ENCODE measurements at places on chromosomes 12 and 14. TPM values are rescaled to one million over a fixed set of nuclear protein-coding genes. Genes with fewer than 3 reads are reported as not detected.

The IAPP gene
- not detected for polyA plus RNA-seq

The ACSM4 gene
- 0.17 TPM for polyA plus RNA-seq

The ZFHX2 gene
- polyA plus RNA-seq, result 7.8 TPM

The CACNA2D4 gene
- polyA plus RNA-seq, result 2.5 TPM

The LRFN5 gene
- polyA plus RNA-seq, result 13.0 TPM

The RHNO1 gene
- 44.3 TPM for polyA plus RNA-seq

The SAMD4A gene
- polyA plus RNA-seq, result 10.1 TPM

The RGS6 gene
- polyA plus RNA-seq, result 1.4 TPM

The ADGRD1 gene
- polyA plus RNA-seq, result 12.8 TPM

GRCh38 chr14:91545946-91546716, 36.0 kb upstream of the PPP4R3A start:
- DNase-seq, result no peak

DNA sequence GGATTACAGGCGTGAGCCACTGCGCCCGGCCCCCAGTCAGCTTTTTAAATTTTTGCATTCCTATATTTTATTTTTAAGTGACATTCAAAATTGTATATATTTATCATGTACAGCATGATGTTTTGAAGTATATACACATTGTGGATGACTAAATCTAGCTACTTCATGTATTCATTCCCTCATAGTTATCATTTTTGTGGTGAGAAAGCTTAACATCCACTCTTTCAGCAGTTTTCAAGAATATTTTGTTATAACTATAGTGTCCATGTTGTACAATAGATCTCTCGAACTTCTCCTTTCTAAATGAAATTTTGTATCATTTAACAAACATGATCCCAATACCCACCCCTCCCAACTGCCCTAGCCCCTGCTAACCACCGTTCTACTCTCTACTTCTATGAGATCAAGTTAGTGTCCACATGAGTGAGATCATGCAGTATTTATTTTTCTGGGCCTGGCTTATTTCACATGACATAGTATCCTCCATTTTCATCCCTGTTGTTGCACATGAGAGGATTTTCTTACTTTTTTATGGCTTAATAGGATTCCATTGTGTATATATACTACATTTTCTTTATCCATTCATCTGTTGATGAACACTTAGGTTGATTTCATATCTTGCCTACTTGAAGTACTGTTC, 8.8 kb upstream of the HEBP1 start:
- no peak for DNase-seq

- no peak for DNase-seq
Observed at GRCh38 chr12:110590059-110590458, 6.9 kb upstream of the PPTC7 start.

GRCh38 chr12:121822393-121823100, 18.7 kb downstream of the SETD1B start:
- DNase-seq, result no peak

DNA sequence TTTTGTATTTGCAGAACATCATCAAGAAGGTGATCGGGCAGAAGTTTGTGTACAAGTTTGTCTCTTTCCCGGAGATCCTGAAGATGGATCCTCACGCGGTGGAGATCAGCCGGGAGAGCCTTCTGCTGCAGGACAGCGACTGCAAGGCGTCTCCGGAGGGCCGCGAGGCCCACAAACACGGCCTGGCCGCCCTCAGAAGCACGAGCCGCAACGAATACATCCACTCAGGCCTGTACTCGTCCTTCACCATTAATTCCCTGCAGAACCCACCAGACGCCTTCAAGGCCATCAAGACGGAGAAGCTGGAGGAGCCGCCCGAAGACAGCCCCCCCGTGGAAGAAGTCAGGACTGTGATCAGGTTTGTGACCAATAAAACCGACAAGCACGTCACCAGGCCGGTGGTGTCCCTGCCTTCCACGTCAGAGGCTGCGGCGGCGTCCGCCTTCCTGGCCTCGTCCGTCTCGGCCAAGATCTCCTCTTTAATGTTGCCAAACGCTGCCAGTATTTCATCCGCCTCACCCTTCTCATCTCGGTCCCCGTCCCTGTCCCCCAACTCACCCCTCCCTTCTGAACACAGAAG, 52.8 kb downstream of the ELK3 start:
- DNase-seq, result no peak

GRCh38 chr12:91250273-91250665, 67.7 kb upstream of the DCN start:
- DNase-seq, result no peak

GRCh38 chr12:21353487-21353886, 18.8 kb upstream of the SLCO1A2 start:
- DNase-seq, result no peak

GRCh38 chr12:29376118-29376517, 4.9 kb downstream of the ERGIC2 start:
- DNase-seq, result no peak

GRCh38 chr12:15526033-15526432, 203.7 kb downstream of the PTPRO start:
- DNase-seq, result no peak

DNA sequence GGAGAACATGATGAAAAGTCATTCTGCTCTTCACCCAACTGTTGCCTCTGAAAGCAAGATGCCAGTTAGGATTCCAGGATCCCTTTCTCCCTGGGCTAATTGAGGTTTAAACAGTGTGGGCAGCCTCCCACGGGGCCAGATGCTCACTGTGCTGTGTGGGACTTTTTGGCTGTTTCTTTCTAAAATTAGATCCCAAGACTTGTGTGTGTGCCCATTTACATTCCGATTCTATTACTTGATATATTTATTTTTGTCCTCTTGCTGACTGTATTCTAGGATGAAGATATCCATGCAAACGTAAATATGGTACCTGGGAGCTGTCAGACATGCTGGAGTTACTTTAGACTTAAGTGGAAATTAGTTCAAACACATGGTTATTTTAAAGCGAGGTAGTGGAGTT, 6.2 kb downstream of the IFT43 start:
- DNase-seq, result no peak

DNA sequence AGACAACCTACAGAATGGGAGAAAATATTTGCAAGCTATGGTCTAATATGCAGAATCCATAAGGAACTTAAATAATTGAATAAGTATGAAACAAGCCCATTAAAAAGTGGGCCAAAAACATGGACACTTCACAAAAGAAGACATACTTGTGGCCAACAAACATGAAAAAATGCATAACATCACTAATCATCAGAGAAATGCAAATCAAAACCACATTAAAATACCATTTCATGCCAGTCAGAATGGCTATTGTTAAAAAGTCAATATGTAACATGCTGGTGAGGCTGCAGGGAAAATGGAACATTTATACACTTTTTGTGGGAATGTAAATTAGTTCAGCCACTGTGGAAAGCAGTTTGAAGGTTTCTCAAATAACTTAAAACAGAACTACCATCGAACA, 945.4 kb upstream of the FLRT2 start:
- DNase-seq, result no peak

- no peak for DNase-seq
Observed at GRCh38 chr14:69326611-69327010, 66.7 kb downstream of the GALNT16 start.

DNA sequence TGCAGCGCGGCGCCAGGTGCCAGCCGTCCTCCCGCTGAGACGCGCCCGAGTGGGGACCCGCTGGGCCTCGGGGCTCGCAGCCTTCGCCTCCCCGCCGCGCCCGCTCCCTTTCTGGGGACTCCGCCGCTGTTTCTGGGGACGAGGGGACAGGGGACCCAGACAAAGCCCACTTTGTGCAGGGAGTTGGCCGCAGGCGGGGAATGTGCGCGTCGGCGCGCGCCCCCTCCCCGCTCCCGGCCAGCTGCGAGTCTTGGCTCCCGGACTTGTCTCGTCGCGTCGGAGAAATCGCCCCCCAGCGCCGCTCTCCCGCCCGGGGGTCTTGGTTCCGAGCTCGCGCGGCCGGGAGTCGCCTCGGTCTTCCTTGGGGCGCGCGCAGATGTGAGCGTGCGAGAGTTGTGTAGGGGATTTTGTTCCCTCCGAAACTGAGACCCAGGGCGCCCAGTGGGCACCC, 717 bp downstream of the VASH1 start:
- no peak for DNase-seq

DNA sequence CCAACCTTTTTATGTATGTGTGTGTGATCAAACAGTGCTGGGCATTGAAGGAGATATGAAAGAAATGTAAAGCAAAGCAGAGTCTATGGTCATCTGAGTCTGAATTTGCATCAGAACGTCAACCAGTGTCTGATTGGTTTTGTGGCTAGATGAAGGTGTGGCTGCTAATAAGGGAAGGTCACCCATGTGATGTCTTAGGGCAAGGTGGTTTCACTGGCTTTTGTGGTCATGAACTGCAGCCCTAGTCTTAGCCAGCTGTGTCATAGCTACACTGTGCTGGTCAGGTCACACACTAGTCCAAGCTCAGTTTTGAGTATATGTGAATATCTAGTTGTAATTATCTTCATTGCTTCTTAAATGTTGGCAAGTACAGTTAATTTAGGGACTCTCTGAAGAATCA, 105.8 kb downstream of the TGFB3 start:
- DNase-seq, result no peak

DNA sequence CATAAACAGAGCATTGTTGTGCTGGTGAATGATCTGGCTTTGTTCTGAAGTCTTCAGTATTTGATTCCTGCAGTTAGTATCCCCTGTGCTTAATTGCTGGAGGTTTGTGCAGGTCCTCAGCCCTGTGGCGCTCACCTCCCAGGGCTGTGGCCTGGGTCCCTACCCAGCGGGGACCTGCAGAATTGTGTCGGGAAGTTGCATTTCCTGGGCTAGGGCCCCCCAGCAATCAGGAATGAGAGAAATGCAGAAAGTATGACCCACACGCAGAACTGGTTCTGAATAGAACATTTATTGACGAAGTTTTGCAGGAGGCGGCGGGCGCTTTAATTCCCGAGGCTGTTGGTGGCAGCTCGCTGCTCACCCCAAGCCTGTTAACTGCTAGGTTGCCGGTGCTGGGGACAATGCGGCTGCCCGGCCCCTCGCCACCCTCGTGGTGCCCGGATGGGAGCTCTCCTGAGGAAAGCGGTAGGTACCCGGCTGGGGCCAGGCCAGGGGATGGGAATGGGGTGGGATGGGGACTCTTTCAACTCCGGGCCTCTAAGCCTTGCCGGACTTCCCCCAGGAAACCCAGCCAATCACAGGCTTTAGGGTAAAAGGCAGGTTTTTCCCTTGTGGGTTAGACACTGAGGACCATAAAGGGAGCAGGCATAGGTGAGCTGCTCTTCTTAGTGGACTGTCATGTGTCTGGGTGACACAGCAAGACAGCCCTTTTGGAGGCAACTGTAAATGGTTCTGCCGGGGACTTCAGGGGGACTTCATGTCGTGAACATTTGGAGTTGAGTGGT, 11.6 kb downstream of the PLEKHG3 start:
- no peak for DNase-seq

- no peak for DNase-seq
Observed at GRCh38 chr12:12990700-12991468, 9.2 kb downstream of the HEBP1 start.

DNA sequence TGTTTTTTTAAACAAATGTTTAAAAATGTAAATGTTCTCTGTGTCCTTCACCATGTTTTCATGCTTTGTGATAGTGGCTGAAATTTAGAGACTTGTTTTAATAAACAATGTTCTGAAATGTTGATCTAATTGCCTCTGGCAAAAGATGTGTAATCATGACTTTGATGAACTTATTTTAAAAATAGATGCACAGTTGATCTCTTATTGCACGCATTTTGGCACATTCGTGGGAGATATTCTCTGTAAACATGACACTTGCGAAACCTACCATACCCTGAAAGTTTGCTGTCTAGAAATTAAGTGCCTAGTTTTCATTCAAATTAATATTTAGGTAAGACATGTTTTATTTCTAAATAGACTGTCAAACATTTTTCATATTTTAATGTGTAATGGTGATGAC, 119.7 kb upstream of the DNM1L start:
- no peak for DNase-seq

DNA sequence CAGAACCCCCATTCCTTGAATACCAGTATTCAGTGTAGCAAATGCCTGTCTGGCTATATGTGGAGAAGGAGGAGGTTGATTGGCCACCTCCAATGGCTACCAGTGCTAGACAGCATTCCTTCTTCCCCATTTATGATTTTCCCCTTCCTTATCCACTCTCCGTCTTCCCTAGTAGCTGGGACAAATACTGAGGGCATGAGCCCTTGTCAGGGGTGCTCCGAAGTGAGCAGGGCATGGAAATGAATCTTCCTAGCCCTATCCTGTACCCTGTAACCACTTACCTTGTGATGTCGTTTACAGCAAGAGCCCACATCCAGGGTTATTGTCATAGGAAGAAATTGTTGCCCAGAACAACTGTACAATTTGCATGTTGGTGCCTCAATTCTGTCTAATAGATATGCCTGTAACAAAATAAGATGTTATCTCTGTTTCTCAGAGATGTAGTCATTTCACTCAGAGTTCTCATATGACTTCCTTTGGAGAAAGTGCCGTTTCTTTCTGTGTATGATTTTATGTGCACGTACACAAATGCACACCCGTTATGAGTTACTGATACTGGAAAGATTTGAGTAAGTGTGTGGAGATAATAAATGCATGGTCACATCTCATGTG, 423.7 kb downstream of the EGLN3 start:
- DNase-seq, result no peak

GRCh38 chr14:51398898-51399297, 158.9 kb downstream of the TMX1 start:
- no peak for DNase-seq

DNA sequence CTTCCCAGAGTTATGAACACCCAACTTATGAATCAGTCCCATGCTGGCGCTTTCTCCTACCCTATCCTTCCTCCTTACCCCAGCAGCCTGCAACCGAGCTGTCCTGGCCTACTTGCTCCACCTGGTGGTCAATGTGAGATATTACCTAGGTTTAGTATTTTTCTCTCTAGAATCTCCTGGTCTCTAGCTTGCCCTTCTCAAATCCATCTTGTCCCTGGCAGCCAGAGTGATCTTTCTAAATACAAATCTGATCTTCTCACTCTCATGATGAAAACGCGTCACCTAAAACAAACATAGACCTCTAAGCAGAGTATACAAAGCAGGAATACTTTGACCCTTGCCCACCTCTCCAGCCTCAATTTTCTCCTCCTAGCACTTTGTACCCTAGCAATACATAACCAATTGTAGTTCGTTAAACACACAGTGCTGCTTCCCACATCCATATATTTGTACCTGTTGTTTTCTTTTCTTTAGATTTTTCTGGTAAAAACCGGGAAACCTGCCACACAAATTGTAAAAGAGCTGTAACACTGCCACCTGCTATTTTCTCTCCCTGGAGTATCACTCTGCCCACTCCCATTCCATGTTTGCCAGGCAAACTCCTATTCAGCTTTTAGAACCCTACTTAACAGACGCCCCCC, 20.0 kb upstream of the TCP11L2 start:
- no peak for DNase-seq
